Breast epithelium (tissue), 4 donors: ENCODE measurements at places on chromosomes 2 and 18.
A peak's percentile ranks its signal among the peaks of the same experiment; 100 is the strongest.

- peak; percentile 68 for DNase-seq
- peak overlapping the region; percentile 60 for H3K27ac ChIP-seq
These were observed 48.0 kb upstream of the MRPL33 start for GRCh38 chr2:27723372-27724144.

DNA sequence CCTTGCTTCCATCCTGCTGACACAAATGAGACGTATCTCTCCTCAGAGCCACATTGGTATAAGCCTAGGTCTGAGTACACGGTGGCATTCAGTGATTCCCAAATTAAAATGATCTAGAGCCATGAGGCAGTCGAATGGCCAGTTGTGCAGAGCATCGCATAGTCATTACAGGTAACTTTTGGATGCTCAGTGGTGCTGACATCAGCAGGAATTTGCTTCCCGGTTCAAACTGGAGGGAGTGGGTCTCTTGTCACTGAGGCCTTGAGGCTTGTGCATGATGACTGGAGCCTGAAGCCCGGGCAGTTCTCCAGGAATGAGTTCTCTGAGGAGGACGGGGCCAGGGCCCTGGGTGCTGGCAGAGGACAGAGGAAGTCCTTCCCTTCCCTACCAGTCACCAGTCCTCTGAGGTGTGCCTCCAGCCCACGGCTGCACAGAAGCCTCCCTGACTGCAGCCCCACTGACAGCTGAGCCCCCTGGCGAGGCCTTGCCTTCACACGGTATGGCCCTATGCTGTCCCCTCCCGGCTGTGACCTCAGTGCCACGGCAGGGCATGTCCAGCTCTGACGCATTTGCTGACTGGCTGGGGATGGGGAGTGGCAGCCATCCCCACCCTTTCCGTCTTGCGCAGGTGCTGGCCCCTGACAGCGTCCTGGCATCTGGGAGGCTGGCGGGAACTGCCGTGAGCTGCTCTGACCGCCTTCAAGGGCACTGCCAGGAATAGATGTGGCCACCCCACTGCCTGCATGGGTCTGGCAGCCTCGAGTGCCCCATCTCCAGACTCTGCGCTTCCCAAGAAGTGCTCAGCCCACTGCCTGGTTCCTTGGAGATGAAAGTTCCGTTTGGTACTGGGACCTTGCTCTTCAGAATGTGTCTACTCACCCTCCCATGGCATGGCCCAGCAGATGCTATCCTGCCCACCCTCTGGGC, 117.4 kb downstream of the CELF4 start:
- H3K4me1 ChIP-seq = no peaks in the 10 kb centered on the region
- no peak overlapping the region for H3K27ac ChIP-seq
- no peaks in the 10 kb centered on the region for H3K27me3 ChIP-seq
- no peaks in the 10 kb centered on the region for H3K36me3 ChIP-seq
- H3K4me3 ChIP-seq = no peak overlapping the region

GRCh38 chr2:220078439-220078838, 451.0 kb downstream of the SLC4A3 start:
- peaks cover 5% of the 10 kb centered on the region for H3K4me1 ChIP-seq
- no peak overlapping the region for H3K4me3 ChIP-seq
- no peaks in the 10 kb centered on the region for H3K27me3 ChIP-seq
- H3K27ac ChIP-seq = peak overlapping the region; percentile 88
- DNase-seq = no peak
- no peaks in the 10 kb centered on the region for H3K36me3 ChIP-seq

- H3K36me3 ChIP-seq = no peaks in the 10 kb centered on the region
- H3K4me1 ChIP-seq = no peaks in the 10 kb centered on the region
- no peaks in the 10 kb centered on the region for H3K27me3 ChIP-seq
- no peak overlapping the region for H3K4me3 ChIP-seq
- DNase-seq = no peak
These were observed 341.6 kb upstream of the MEIS1 start for GRCh38 chr2:66093371-66093770.

DNA sequence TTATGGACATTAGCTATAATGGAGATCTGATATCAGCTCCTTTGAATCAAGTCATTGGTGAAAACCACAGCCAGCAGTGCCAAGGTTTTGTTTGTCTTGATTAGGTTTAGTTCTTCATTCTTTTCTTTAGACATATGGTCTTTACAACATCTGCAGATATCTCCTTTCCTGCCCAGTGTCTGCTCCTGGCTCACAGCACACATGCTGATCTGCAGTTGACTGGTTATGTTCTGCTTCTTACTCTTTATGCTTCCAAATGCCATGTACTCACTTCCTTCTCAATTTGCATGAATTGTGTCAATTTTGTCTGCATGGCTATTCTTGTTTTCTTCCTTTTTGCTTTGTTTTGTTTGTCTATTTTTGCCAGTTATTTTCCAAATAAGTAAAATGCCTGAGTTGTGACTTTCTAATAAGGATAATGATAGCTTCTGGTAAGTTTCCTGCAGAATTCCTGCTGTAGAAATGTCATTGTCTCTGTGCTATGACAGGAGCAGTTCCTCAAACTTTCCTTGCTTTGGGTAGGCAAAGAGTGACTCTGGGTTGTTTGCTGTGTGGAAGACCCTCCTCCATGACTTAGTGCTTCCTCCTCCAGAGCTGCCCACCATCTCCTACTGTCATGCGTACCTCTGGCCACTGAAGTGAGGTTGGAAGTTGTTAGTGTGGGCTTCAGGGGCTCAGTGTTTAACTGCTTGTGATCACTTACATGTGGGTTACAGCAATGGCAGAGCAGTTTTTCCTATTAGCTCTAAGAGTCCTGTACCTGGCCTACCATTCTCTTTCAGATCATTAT, 8.2 kb downstream of the ARHGAP25 start:
- no peak overlapping the region for H3K4me3 ChIP-seq
- H3K27me3 ChIP-seq = no peaks in the 10 kb centered on the region
- H3K36me3 ChIP-seq = no peaks in the 10 kb centered on the region
- H3K4me1 ChIP-seq = no peaks in the 10 kb centered on the region
- no peak overlapping the region for H3K27ac ChIP-seq

DNA sequence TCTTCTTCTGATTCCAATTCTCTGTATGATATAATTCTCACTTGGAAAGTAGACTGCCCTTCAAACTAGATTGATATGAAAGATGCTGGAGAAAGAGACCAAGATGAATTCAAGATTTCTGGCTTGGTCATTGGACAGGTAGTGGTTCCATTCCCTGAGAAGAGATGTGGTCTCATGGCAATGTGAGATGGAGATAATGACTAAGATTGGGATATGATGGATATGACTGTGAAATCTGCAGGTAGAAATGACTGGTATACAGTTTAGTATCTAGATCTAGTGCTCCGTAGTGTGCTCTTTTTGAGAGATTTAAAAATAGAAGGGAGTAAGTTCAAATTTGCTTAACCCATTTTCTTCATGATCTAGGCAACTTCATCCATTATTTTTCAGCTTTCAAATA, 425.4 kb upstream of the TRIB2 start:
- no peak for DNase-seq
- H3K4me1 ChIP-seq = no peaks in the 10 kb centered on the region
- no peaks in the 10 kb centered on the region for H3K36me3 ChIP-seq
- no peak overlapping the region for H3K27ac ChIP-seq

DNA sequence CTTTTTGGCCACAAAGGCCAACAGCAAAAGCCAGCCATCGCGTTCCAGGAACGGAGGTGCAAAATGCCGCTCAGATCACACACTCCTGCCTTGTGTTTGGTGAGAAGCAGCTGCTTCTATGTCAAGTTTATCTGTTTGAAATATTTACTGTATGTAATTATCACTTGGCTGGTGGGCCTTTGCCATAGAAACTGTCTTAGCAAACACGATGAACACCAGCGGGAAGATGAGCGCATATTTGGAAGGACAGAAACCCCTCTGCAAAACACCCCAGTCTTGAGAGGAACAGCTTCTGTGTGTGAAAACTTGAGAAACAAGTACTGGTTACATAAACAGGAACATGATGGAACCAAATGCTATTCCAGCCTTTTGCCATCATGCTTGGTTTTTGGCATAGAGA, 59.7 kb downstream of the SCG2 start:
- no peaks in the 10 kb centered on the region for H3K4me1 ChIP-seq
- DNase-seq = no peak
- no peaks in the 10 kb centered on the region for H3K36me3 ChIP-seq
- no peak overlapping the region for H3K27ac ChIP-seq
